ENCODE measurements at places on chromosomes 5 and 9.

GRCh38 chr9:1878811-1879210, 136.3 kb upstream of the SMARCA2 start:
- DNase-seq: no peak

DNA sequence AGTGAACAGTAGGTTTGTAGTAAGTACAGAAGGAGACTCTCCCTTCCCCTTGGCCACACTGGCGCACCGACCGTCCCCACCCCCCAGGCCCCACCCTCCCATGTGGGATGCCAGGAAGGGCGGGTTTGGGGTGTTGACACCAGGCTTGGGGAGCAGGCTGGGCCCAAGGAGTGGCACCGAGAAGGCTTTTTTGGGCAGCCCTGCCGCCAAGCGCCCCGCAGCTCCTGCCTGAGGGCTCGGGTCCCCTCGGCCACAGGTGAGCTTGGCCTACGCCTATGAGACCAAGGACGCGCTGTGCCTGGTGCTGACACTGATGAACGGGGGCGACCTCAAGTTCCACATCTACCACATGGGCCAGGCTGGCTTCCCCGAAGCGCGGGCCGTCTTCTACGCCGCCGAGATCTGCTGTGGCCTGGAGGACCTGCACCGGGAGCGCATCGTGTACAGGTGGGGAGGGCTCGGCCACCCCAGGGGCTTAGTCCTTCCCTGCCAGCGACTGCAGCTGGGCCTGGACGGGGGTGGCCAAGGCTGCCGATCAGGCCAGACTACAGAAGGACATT, 7.3 kb downstream of the GRK6 start:
- DNase-seq: no peak

DNA sequence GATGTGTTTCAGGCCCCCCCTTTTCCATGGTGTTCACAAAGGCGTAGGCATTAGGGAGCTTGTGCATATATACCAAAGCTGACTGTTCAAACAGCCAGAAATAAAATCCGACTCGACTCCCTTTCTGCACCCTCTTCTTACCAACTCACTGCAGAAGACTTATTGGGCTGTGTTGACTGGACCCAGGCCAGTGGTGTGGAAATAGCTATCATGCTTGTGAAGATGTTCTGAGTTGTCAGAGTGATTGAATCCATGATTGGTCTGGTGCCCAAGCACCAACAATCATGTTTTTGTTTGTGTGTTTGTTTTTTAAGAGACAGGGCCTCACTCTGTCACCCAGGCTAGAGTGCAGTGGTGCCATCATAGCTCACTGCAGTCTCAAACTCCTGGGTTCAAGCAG, 21.6 kb downstream of the TJP2 start:
- no peak for DNase-seq

GRCh38 chr5:119476341-119476740, 24.0 kb downstream of the HSD17B4 start:
- DNase-seq: no peak

DNA sequence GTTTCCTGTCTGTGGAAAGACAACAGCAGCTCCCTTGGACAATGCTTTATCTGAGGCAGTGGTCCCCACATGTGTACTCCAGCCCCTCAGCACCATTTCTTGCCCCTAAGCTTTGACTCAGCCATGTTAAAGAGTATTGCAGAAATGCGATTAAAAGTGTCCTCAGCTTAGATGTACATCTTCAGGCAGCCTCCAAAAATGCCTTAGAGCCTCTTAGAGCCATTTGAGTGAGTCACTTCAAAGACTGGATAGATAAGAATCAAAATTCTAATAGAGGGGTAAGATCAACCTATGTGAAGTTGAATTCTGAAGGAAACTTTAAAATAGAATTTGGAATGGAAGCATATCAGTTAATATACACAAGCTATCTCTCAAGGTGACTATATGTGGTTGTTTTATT, 296.3 kb downstream of the ADAMTS6 start:
- DNase-seq: no peak

GRCh38 chr9:134177624-134178393, 13.4 kb upstream of the RNU6ATAC start:
- DNase-seq: no peak

- DNase-seq: no peak
These were observed 74.2 kb upstream of the SLC12A2 start for GRCh38 chr5:128009403-128009802.

- DNase-seq: no peak
These were observed 6.7 kb upstream of the CDH6 start for GRCh38 chr5:31186672-31187267.

DNA sequence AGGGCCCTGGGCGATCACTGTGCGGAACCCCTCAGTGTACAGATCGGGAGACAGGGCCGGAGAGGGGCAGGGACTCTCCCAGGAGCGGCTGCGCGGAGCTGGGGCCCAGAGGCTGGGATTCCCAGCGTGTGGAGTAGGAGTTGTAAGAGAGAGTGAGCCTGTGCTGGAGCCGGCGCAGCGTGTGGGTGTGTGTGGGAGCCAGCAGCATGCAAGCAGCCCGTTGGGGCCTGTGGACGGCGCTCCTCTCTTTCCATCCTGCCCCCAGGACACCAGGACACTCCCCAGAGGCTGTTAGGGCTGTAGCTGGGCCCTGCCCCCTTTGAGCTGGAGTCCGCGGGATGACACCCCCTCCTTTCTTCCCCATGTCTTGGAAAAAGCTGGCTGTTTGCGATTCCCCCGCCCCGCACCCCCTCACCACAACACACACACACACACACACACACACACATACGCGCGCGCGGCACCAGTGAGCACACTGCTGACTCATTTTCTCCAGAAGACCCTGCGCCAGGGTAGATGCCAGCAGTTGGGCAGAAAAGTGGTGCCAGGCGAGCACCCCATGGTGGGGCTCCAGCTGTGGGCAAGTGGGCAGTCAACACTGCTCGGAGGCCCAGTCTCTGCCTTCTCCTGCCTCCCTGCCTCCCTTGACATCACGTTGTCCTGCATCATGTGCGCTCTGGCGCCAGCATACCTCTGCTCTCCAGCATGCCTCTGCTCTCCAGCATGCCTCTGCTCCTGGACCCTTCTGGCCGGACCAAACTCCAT, 1.5 kb downstream of the COL27A1 start:
- peak; percentile 60 for DNase-seq

- no peak for DNase-seq
These were observed 97.3 kb downstream of the SLF1 start for GRCh38 chr5:94715768-94716167.

DNA sequence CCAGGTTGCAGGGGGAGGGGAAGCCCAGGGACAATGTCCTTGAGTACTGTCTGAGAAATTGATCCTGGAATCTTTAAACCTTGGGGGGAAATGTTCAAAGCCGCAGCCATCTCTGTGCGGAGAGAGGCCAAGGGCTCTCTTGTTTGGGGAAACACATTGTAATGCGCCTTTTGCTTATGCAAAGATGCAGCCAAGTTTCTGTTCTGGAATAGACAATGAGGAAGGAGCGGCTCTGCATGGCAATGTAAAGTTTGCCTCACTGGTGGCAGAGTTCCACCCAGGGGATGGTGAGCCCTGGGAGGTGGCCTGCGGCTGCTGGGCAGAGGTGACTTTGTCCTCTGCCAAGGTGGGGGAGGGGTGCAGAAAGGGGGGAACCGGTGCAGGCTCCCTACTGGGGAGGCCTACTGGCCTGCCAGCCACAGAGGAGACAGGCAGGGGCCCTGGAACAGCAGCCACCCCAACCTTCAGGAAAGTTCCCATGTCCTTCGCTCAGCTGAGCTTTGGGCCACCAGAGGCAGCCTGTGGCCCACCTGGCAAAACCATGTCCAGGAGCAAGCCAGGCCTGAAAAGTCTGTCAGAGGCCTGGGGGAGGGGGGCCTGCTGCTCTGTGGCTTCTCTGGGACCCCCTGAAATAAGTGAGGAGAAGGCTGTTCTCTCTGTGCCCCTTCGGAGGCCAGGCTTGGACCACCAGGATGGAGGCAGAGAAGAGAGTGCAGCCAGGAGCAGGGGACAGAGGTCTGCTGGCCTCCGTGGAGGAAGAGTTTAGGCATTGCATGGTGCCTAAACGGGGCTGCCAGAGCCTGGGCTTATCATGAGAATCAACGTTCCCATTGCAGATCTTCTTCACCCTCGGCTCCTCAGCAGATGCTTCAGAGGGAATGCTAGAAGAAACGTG, 127.8 kb downstream of the ZNF354C start:
- DNase-seq: no peak

- peak; percentile 91 for DNase-seq
These were observed 93.4 kb downstream of the RXRA start for GRCh38 chr9:134419684-134420076.

DNA sequence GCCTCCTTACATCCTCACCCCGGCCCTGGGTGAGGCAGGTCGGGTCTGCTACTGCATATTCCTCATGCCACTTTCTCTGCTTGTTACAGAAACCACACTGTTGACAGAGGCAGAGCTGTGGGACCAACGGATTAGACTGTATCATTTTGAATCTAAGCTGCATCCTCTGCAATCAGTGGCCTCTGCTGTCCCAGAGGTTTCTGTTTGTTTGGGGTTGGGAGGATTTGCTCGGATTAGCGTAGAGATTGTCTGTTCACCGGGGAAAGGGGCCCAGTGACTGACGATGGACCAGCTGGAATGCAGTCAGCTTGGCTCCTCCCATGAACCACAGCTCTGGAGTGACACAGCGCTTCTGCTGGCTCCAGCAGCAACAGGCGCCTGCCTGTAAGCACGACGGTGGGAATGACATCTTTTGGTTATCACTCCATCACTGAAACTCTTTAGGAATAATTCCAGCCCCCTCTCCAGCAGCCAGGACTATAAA, 37.3 kb upstream of the ADRA1B start:
- DNase-seq: no peak

DNA sequence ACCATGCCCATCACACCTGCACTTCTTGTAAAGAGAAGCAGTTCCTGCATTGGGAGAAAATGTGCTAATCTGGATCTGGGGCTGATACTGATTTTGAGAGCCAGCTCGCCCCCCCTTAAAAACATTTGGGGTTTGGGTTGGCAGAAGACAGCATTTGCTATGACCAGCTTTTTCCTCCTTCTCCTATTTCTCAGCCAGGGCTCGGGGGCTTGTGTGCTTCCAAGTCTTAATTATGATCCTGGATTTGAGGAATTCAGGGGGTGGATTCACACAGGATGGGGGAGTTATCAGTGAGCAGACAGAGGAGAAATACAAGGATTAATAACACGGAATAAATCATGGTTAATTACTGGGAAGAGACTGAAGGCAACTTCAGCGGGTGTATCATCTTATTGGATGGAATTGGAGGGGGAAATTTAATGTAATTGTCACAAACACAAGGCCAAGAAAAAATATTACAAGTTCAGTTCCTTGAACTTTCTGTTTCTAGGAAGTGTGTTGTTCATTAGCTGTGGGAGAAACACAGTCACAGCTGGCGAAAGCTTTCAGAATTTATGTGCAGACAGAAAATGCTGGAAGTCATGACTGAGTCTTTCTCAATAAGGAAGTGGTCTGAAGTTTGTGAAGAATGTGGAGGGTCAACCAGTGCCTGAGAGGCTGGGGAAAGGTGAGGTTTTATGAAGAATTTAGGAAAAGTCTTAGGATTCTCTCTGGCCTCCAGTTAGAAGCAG, 15.3 kb downstream of the C9orf152 start:
- DNase-seq: no peak

DNA sequence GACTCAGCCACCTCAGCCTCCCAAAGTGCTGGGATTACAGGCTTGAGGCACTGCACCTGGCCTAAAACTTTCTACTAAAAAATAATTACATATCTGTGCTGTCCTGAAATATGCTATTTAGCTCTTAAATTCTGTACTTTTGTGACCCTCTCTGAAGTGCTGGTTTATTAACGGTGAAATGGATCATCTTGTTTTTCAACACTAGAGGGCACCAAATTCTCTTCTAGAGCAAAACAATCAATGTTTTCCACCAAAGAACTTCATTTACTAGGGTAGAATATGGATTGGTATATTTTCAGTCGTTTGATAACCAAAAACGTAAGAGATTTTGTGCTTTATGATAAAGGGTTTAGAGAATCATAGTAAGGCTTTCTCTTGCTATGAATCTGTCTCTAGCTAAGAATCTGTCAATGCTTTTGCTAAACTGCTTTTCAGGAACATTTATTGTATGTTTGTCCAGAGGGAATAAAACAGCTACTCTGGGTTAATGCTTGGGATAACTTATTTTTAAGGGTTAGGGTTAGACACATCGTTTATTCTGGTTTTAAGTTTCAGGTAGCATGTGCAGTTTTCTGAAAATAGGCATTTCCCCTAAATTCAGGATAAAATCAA, 63.6 kb downstream of the RNF180 start:
- DNase-seq: peak; percentile 31

GRCh38 chr5:117149312-117149711, 574.7 kb upstream of the SEMA6A start:
- no peak for DNase-seq

- DNase-seq: peak; percentile 65
These were observed 80.5 kb upstream of the EPB41L4B start for GRCh38 chr9:109401169-109401989.

DNA sequence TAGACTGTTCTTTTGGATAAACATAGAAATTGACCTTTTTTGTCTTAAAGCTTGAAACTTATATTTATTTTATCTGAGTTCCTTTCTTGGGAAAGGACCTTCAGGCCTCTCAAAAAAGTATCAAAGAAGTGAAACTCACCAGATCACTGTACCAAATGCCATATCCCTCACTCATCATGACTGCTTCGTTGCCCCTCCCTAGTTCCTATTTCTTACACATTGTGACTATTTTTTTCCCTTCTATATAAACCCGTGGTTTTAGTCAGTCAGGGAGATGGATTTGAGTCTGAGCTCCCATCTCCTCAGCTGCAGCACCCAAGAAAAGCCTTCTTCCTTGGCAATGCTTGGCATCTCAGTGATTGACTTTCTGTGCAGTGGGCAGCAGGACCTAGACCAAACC, 129.4 kb downstream of the LPAR1 start:
- DNase-seq: no peak

- DNase-seq: no peak
These were observed 218.1 kb downstream of the SMARCA2 start for GRCh38 chr9:2233274-2233673.

GRCh38 chr5:173563246-173563645, 53.2 kb downstream of the BOD1 start:
- no peak for DNase-seq

DNA sequence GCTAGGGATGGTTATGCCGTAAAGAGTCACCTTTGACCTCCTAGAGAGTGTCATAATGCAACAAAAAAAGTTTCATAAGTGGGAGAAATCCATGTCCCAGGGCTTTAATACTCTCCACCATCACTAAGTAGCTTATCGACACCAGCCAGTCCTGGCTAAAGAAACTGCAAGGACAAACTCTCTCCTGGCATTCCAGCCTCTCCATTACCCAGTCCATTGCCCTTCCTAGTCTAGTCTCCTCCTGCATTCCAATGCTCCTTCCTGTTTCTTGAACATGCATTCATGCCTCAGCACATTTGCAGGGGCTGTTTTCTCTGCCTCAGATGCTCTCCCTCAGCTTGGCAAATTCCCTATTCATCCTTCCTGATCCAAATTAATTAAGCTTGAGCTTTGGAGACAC, 364.1 kb downstream of the BRINP1 start:
- DNase-seq: no peak

DNA sequence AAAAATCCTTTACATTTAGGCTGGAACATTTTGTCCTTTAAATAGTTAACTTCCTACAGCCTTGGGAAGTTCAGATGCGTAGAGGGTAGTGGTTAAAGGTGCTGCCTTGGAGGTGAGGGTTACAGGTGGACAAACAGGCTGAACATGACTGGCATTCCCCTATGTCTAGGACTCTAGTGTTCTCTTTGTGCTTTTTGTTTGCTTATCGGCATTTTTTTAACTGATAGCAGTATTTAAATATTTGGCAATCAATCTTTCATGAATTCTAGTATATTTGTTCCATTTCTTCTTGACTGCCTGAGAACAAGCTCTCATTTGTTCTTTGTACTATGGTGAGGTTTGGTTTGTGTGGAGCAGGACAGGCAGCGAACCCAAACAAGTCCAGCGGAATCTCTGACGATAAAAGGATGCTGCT, 307.6 kb downstream of the CTNND2 start:
- no peak for DNase-seq
